ENCODE measurements at places on chromosomes 1 and 21.
A peak's percentile ranks its signal among the peaks of the same experiment; 100 is the strongest.

DNA sequence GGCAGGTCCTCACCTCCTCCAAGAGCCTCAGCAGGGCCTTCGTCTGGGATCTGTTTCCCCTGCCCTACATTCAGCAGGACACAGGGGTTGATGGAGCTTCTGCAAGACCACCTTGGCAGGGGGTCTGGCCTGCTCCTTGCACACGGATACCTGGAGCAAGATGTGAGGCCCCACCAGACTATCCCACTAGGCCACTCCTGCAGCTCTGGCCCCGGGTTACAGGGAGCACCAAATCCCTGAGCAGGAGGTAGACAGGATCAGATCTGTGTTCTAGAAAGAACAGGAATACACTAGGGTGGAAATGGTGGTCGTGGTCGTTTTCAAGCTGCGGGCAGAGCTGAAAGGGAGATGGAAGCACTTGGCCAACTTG lies 33.5 kb downstream of the EPHX1 start:
- no peak for DNase-seq

DNA sequence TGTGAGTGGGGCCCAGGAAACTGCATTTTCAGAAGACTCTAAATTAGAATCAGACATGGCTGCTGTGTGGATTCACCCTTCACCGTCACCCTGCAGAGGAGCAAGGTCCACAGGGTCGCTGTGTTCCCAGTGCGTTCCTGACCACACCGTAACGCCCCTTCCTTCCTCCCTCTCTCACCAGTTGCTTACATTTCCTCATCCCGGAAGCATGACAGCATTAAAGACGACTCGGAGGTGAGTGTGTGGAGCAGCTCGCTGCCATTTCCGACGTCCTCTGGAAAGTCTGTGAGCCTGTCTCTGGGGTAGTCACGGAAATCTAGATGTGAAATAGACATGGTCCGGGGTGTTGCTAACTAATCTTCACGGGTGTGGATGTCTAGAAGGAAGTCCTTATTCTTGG lies 45.9 kb downstream of the FAAP20 start:
- no peak for DNase-seq

DNA sequence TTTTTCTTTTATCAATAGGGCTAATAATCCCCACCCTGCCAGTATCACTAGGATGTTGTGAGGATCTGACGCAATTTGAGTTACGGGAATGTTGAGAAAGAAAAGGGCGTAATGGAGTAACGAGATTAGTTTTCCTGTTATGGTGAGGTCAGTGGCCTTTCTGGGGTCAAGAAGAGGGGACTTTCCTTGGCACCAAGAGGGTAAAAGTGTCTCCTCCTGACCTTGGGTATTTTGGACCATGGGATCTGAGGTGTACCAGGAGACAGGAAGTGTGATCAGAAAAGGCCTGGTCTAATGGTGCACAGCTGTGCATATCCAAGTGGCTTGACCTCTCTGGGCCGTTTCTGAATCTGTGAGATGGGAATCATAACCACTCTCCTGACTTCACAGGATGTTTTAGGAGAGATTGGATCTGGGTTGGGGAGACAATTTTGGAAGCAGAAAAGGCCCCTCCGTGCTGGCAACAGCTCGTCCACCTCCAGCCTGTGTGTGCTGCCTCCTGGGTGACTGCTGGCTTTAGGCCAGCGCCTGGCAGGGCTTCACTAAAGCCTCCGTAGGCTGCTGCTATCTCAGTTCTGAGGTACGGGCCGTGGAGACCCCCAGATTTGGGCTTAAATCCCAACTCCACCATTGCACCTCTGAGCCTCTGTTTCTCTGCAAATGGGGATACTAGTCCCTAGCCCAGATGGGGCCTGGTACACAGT lies 37.1 kb downstream of the ALPL start:
- no peak for DNase-seq

GRCh38 chr1:181485287-181486097 lies 2.2 kb downstream of the CACNA1E start:
- DNase-seq: peak; percentile 43

DNA sequence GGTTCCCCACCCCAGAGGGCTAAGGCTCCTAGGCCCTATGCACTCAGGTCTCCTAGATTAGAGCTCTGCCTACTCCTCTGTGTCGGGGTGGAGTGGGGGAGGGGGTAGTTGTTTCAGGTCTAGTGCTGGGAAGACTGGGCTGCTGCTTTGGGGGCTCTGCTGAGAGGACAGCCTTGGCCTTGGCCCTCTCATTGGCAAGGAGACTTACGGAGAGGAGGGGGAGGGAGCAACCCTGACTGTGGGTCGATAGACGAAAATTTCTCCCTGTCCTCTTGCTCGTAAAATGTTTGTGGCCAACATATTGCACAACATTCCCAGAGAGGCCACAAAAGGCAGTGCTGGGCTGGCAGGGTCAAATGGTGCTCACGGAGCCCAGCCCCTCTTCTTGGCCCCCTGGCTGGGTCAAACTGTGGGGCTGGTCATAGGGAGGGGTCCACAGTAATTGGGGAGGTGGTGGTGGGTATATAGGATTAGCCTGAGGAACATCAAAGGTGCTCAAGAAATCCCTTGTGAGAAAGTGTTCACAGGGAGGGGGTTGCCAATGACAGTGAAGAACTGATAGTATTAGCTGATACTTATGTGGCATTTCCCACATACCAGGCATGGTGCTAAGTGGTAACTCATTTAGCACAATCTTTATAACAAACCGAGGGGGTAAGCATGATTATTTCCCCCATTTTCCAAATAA lies 8.5 kb upstream of the DMBX1 start:
- DNase-seq: no peak

Measured in frontal cortex (tissue), 4 donors.